CD4-positive, alpha-beta T cell treated with Interferon alpha-2 for 1 hour (primary cell): ENCODE measurements at places on chromosomes 6 and 20.

GRCh38 chr6:130766239-130767144 lies 60.7 kb upstream of the SMLR1 start:
- DNase-seq, result no peak

GRCh38 chr6:110340392-110340965 lies 17.7 kb downstream of the METTL24 start:
- DNase-seq, result no peak

GRCh38 chr20:62281161-62281933 lies 21.4 kb upstream of the ADRM1 start:
- DNase-seq, result no peak

DNA sequence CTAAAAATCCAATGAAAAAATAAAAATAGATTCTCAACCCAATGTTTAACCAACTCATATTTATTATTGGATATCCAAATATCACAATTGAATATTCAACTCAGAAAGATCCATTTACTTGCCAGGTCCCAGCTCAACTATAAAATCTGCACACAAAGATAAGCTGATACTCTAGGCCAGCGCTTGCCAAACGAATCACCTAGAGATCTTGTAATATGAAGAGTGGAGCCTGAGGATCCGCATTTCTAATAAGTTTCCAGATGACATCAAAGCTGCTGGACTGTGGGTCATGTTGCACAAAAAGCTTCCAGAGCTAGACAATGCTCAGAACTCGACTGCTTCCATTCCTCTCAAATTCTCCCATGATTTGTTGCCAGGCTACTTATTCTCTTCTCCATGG lies 51.7 kb upstream of the HSF2 start:
- DNase-seq, result no peak

- no peak for DNase-seq
These were observed 39.4 kb upstream of the RGS17 start for GRCh38 chr6:153170511-153170910.

DNA sequence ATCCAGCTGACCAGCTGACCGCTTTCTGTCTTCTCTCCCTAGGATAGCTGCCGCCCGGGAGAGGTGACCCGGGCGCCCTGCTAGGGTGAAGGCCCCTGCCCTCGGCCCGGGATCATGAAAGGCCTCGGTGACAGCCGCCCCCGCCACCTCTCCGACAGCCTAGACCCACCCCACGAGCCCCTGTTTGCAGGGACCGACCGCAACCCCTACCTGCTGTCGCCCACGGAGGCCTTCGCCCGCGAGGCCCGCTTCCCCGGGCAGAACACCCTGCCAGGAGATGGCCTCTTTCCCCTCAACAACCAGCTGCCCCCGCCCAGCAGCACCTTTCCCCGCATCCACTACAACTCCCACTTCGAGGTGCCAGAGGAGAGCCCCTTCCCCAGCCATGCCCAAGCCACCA lies 109.7 kb upstream of the MYL9 start:
- DNase-seq, result no peak
